Fibroblast of villous mesenchyme (primary cell): ENCODE measurements at places on chromosomes 16 and 17. TPM values are rescaled to one million over a fixed set of nuclear protein-coding genes. Genes with fewer than 3 reads are reported as not detected.
A peak's percentile ranks its signal among the peaks of the same experiment; 100 is the strongest.

Gene ZNF213
- total RNA-seq, result 3.5 and 5.5 TPM in 2 replicates

- DNase-seq, result peak; percentile 62
Observed at GRCh38 chr17:44610871-44611270, 45.4 kb upstream of the MEIOC start.

GRCh38 chr16:23578101-23578830 lies 17.9 kb downstream of the NDUFAB1 start:
- peak; percentile 10 for DNase-seq

Gene TP53TG3
- total RNA-seq, result 0.32 TPM in 1 of 2 replicates, not detected in the other

Gene SEPTIN12
- not detected in 2 replicates for total RNA-seq

- DNase-seq, result no peak
Observed at GRCh38 chr17:36505171-36505570, 18.7 kb downstream of the ZNHIT3 start.

GRCh38 chr16:28513484-28514181 lies 7.0 kb upstream of the IL27 start:
- no peak for DNase-seq

DNA sequence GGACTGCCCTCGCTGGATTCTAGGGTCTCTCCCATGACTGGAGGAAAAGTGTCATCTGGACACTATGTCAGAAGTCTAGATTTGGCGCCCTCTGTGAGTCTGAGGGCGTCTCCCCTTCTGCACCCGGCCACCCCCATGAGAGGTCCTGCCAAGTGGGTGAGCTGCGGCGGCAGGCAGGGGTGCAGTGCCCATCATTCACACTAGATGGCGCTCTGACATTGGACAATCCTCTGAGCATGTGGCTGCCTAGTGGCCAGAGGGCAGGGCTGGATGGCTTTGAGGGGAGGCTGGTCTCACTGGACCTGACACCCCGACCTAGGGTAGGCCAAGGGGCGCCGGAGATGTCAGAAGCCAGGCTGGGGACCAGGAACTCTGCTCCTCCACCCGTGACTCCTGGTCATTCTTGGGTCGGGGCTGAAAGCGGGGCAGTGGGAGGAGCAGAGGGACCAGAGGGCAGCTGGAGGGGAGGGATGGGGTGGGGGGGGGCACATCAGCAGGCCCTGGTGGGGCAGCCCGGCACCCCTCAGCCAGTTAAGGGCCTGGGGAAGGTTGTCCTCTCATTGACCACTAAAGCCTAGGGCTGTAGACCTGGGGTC lies 28.0 kb downstream of the MRM1 start:
- peak; percentile 59 for DNase-seq

Gene PRSS36
- under 0.01 and 0.32 TPM in 2 replicates for total RNA-seq

GRCh38 chr17:82974136-82974952 lies 105.1 kb upstream of the METRNL start:
- DNase-seq, result no peak

Gene FAM20A
- 0.97 and 2.2 TPM in 2 replicates for total RNA-seq

Gene STAT5B
- 33.5 and 38.4 TPM in 2 replicates for total RNA-seq

Gene TSPOAP1
- 0.86 and 2.3 TPM in 2 replicates for total RNA-seq

Gene KRTAP2-3
- total RNA-seq, result 0.32 TPM in 1 of 2 replicates, not detected in the other

GRCh38 chr16:89412811-89413210 lies 77.5 kb downstream of the ANKRD11 start:
- no peak for DNase-seq

DNA sequence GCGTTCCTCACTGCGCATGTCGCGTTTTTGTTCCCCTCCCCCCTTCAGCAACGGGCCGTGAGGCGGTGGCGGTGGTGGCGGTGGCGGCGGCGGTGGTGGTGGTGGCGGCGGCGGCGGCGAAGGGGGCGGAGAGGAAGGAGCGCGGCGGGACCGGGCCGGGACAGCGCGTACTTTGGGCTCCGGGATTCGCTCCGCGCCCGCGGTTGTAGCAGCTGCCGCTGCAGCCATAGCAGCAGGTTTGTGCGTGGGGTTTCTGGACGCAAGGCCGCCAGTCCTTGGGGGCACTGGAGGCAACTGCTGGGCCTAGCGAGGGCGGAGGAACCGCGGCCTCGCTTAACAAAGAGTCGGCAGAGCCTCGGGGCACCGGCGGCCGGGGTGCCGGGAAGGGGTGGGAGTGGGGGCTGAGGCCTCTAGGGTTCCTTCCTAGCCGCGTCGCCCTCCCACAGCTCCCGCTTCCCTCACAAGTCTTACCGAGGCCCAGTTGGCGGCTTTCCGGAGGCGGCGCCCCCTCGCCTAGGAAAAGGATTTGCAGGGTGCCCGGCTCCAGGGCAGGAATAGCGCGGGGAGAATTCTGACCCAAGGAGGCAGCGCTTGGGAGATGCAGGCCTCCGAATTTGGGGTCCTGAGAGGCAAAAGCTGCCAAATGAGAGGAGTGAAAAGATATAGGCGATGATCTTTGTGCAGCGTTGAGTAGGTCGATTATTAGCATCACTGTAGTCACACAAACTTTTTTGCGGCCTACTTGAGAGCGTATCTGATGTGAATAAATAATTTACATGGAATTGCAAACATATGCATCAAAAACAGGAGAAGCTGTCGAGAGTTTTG lies at the start of gene DDX42:
DDX42 (plus strand) TSS at position 30 of the 828 bp plus-strand sequence. CDS start 12,880 bp downstream, outside the sequence.
- peak; percentile 75 for DNase-seq

Gene NRN1L
- total RNA-seq, result not detected in 2 replicates

GRCh38 chr17:55722742-55723487 lies at the start of gene TMEM100:
TSS of gene TMEM100 (minus strand) at chr17:55722864. CDS start at chr17:55721070, 1,794 bp downstream.
- peak; percentile 84 for DNase-seq

- DNase-seq, result peak; percentile 45
Observed at GRCh38 chr16:5041600-5042133, 7.9 kb upstream of the NAGPA start.
